ENCODE measurements at places on chromosomes 5 and 9. TPM values are rescaled to one million over a fixed set of nuclear protein-coding genes. Genes with fewer than 3 reads are reported as not detected.

Gene BSPRY
- 5.5 TPM for total RNA-seq

Gene NFX1
- 26.1 TPM for total RNA-seq

Gene TRIM36
- total RNA-seq: 16.5 TPM

Gene FSTL4
- total RNA-seq: 6.1 TPM

All from H1 (cell line).